ENCODE measurements at places on chromosomes 13 and 19.
A peak's percentile ranks its signal among the peaks of the same experiment; 100 is the strongest.

GRCh38 chr13:20132052-20132634 lies 28.7 kb downstream of the GJA3 start:
- no peak for DNase-seq

DNA sequence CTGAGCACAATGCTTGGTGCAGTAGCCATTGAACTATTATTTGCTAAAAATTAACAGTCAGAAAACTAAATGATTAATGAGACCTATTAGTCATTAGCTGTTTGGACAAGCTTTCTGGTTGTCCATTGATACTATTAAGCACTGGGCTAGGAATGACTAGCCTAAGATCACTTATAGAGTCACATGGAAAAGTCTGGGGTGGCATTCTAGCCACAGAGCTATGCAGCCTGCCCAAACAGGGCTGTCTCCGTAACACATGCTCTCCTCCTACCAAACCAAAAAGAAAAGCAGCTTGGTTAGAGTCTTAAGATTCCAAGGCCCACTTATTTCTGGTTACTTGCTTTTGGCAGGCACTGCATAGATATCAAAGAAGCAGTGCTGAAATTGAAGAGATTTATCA lies 193.5 kb upstream of the NBEA start:
- DNase-seq: no peak

DNA sequence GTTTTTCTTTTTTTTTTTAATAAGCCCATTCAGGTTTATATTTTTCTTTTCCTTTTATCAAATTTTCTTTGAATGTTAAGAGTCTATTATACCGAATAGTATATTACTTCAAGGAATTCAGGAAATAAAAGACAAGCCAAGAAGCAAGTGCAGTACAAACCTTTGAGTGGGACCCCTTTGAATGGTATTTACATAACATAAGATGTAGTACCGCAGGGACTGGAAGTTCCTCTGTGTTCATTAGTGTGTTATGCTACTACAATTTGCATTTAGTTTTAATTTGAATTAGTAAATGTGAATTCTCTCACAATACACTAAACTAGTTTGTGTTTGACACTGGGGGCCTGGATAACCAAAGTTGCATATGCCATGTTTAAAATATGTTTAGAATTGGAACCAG lies 339.5 kb downstream of the DCT start:
- DNase-seq: no peak

DNA sequence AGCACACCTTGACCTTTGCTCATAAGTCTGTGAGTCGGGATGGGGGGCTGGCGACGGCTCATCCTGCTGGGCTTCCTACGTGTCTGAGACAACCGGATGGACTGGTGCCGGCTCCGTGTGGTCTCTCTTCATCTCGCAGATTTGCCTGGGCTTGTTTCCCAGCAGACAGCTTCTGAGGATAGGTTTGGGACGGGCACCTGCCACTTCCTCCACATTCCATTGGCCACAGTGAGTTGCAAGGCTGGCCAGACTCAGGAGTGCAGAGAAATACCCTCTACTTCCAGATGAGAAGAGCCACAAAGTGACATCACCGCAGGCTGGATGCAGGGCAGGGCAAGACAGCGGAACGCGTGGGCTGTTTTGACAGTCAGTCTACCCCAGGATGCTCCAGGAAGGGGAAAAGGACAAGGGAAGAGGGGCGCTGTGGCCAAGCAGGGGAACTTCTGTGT lies 48.1 kb downstream of the IRS2 start:
- DNase-seq: no peak

DNA sequence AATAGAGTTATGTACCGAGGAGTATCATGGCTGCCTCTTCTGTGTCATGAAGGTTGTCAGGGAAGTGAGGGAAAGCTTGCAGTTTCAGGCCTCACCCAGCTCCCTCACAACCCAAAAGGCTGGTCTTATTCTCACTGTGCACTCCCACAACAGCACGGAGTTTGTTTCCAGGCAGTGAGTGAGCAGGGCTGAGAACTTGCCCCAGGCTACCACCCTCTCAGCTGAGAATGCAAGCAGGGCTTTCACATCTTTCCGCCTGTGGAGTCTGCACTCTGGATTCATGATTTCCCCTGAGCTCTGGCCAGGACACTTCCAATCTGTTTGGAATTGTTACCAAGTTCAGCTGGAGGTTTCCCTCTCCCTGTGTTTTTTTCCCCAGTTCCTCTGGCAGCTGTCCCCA lies 2284.7 kb upstream of the PCDH20 start:
- DNase-seq: no peak

DNA sequence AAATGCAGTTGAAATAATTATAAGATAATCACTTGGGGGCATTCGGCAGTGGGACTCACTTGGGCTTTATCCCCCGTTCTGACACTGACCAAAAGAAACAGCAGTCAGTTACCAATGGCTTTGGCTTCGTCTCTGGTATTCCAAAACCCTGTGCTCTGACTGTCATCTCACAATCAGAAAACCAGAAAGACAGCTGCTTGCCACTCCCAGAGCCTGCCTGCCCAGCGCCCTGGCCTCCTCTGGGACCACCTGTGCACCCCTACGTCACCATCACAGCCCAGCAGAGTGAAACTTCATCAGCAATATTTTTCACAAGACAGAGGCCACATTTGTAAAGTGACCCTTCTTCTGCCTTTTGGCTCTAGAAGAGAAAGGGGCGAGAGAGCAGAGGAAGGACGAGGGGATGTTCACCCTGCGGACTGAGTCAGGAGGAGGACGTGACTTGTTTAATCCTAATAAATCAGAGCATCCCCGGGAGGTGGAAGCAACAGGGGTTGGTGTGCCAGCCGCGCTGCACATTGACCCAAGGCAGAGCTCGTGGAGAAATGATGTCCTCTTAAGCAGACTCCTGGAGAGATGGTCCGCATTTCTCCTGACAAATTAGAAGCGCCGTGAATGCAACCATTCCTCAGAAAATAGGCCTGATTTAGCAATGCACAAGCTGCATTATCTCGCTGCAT lies 397.8 kb upstream of the ZNF507 start:
- DNase-seq: no peak

DNA sequence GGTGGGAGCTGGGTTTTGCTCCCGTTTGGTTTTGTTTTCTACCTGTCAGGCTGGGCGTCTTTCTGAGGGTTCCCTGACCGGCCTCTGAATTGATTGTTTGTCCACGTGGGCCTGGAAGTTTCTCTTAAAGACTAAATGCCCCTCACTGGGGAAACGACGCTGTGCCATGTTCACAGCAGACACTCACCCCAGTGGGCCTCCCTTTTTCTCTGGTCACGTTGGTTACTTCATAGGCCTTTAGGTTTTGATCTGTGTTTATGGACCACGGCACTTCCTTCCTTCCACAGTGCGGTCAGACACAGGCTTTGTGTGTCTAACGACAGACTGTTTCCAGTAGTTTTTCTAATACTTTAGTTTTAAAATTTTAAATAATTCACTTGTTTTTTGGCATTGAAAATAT lies 20.1 kb upstream of the NDUFS7 start:
- DNase-seq: no peak

DNA sequence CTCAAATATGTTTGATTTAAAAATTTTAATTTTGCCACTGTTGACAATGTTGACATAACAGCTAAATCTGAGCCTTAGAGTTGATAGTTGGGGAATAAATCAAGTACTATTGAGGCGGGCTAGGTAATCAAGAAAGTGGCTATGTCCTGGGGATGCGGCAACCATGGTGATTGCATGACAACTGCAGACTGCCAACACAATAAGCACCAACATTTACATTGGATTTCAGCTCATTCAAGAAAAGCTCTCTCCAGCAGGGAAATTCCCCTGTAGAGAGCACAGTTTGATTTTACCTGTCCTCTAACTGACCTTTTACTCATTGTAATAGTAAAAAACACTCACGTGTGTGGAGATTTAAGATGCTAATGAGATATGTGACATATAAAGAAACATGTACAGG lies 63.1 kb downstream of the ZNF100 start:
- DNase-seq: no peak

DNA sequence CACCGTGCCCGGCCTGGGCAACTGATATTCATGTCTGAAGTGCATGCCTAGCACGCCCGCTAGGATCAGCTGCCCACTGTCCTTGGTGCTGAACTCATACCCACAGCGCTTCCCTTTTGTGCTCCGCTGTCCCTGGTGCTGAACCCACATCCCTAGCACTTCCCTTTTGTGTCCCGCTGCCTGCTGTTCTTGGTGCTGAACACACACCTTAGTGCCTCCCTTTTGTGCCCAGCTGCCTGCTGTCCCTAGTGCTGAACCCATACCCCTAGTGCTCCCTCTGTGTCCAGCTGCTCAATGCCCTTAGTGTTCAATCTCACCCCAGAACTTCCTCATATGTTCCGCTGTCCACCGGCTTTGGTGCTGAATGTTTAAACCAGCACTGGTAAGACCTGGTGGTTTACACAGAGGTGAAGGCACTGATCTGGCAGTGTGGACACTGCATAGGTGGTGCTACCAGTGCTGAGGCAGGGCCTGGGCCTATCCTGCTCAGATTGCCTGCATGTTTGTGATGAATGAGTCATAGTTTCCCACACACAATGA lies 26.3 kb upstream of the SIGLEC11 start:
- peak; percentile 52 for DNase-seq

GRCh38 chr13:26509491-26509890 lies 48.0 kb upstream of the WASF3 start:
- no peak for DNase-seq

DNA sequence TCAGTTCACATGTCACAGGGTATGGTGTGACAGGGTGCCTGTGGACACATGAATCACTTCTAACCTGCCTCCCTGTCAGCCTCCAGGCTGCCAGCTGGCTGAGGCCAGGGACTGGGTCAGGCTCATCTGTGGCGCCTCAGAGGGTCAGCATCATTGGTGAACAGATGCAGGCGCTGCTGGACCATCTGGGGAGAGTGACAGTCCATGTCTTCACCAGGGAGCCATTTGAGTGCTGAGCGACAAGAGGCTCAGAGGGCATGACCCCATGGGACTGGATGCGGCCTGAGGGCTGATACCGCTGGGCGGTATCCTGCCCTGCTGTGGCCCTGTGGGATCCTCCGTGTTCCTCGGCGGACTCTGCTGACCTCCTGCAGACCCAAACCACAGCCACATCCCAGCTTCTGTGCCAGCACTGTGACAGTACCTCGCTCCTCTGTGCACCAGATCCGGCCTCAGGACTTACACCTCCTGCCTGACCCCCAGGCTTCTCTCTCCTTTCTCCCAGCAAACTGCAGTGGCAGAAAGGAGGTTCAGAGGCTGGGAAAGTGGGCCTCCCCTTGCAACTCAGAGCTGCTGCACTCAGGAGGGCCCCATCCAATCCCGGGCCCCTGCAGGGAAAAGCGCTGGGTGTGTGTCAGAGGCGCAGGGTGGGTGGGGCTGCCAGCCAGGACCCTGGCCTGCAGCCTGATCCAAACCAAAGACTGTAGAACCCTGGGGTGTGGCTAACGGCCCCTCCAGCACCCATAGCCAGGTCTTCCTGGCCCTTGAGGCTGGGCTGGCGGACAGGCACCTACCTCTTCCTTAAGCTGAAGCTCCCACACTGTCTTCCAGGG lies 10.2 kb downstream of the ACTMAP start:
- no peak for DNase-seq

- DNase-seq: no peak
Measured at GRCh38 chr19:13717194-13717643, 47.1 kb upstream of the MRI1 start.

DNA sequence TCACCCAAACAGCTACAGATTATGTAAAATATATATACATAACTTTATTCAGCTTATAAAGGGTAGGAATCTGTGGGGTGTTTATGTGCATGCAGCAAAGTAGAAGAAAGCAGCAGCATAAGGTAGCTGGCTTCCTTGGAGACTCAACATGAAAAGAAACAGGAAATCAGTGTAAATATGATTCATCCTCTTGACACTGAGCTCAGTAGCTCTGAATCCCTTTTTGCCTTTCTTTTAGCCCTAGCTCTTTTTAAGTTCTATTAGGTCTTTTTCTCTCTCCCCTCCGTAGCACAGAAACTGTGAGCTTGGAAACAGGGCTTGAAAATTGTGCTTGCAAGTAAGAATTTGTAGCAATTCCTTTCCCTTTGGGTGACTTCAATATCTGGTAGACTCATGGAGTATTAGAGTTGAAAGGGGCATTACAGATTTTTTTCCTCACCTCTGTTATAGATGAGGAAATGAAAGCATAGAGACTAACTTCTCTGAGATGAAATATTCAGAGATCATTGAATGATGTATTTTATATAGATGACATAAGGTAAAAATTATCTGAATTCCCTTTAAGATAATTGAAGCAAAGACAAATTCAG lies 314.4 kb downstream of the PCDH9 start:
- no peak for DNase-seq

GRCh38 chr13:52405767-52406494 lies at the start of gene THSD1:
THSD1 (minus strand) TSS chr13:52406172; CDS start chr13:52402600, 3,572 bp downstream.
- peak; percentile 28 for DNase-seq

DNA sequence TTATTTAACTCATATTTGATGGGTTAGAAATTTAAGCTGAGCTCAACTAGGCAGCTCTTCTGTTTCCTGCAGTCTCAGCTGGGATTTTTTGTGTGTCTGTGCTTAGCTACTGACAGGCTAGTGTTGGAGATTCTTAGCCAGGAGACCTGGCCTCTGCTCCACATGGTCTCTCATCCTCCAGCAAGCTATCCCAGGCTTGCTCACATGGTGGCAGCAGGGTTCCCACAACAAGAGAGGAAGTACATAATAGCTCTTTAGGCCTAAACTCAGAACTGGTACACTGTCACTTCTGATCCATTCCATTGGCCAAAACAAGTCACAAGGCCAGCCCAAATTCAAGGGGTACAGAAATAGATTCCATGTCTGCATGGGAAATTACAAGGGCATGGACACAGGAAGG lies 406.2 kb downstream of the SUCLA2 start:
- no peak for DNase-seq

DNA sequence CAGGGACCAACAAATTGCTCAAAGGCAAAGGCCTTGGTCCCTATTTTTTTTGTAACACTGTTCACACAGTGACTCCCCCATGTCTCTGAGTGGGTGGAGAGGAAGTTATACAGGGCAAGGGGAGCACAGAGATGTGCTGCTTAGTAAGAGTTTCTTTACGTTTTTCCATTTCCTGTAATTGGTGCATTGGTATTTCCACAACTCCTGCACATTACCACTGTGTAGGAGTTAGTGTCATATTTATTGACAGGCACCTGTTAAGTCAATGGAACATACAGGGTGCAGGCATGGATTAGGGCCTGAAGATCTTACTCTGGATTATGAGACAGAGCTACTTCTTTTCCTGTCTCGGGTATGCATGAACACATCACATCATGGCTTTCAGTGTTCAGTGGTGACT lies 45.2 kb downstream of the SOX21 start:
- DNase-seq: no peak

DNA sequence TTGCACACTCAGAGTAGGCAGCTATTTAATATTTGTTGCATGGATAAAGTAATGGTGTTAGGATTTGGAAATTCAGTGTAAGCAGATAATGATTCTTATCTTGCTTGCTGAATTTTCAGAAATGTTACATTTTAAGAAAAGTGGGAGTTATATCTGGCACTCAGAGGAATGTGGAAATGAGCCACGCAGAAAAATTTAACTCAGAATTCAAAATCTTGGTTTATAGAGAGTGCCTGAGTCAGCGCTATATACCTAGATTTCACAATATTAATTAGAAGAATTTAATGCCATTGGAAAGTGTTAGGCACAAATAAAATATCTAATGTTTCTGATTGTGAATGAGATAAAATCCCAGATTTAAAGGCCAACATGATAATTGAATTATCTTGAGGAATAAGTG lies 96.3 kb downstream of the GPR12 start:
- DNase-seq: no peak

GRCh38 chr13:98298599-98298998 lies 121.5 kb upstream of the RNF113B start:
- no peak for DNase-seq

- no peak for DNase-seq
Measured at GRCh38 chr13:111423168-111423785, 102.8 kb downstream of the TEX29 start.

- no peak for DNase-seq
Measured at GRCh38 chr19:48287748-48288147, 17.9 kb downstream of the ZNF114 start.

Measured in GM12892 (cell line).